ENCODE measurements at places on chromosomes 3 and 15.

- H3K4me1 ChIP-seq, result peaks cover 40% of the 10 kb centered on the region
- no peak for DNase-seq
- no peak overlapping the region for H3K4me3 ChIP-seq
- no peaks in the 10 kb centered on the region for H3K27me3 ChIP-seq
- no peak overlapping the region for H3K27ac ChIP-seq
Observed at GRCh38 chr3:197513953-197514785, 41.6 kb downstream of the BDH1 start.

- peaks cover 5% of the 10 kb centered on the region for H3K36me3 ChIP-seq
- no peak overlapping the region for H3K4me3 ChIP-seq
- H3K27me3 ChIP-seq, result peaks cover 6% of the 10 kb centered on the region
- DNase-seq, result no peak
- H3K4me1 ChIP-seq, result no peaks in the 10 kb centered on the region
Observed at GRCh38 chr3:121979734-121980449, 42.2 kb downstream of the ILDR1 start.

DNA sequence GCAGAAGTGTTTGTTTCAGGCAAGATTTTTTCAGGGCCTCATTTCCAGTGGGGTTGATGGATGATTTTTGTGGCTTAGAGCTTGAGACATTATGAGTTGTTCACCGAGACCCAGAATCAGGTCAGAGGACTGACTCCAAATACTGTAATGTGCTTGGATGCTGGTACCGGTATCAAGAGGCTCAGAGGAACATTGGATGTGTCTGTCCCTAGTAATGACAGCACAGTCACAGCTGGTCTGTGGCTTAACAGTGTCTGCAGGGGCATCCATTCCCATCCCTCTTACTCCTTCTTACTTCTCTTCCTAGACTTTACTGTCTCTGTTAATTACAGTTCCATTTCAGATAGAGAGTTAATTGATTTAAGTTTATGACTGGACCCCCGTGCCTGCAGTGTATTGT is 107.8 kb downstream of the PTPRG start:
- H3K27ac ChIP-seq, result no peak overlapping the region
- DNase-seq, result no peak
- H3K27me3 ChIP-seq, result no peaks in the 10 kb centered on the region

- no peaks in the 10 kb centered on the region for H3K27me3 ChIP-seq
- DNase-seq, result no peak
- H3K27ac ChIP-seq, result no peak overlapping the region
- H3K4me1 ChIP-seq, result peaks cover 39% of the 10 kb centered on the region
- H3K4me3 ChIP-seq, result no peak overlapping the region
Observed at GRCh38 chr15:62972814-62973213, 69.7 kb upstream of the TPM1 start.

DNA sequence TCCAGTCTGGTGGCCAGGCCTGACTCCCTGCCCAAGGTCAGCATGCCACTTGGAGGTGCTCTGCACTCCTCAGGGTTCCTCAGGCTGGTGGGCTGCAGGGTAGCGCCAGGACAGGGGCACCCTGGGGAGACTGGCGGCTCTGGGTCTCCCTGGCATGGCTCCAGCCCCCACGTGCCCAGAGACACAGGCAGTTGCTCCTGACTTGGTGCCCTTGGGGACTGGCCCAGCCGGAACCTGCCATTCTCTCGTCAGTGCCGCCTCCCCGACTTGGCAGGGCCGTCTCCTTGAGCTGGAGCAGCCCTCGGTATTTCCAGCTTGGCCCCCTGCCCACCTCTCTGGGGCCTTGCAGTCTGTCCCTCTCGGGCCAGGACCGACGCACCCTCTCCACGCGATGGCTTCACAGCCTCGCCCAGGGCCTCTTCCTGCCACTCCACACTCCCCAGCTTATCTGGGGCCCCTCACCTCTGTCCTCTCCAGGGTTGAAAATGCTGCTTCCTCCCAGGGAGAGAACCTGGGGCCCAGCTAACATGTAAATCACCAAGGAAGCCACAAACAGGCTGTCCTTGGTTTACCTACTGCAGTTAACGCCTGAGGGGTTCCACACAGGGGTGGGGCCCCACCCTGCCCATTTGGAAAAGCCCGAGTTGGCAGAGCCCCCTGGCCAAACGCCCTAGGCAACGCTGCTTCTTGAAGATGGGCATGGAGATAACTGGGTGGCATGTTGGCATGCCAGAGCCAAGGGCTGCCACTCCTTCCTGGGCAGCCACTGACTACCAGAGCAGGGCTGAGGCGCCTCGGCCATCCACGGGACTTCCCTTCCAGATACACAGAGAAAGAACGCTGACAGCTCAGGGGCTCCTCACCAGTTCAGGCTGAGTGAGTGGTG is 61.4 kb downstream of the SMAD6 start:
- H3K27me3 ChIP-seq, result no peaks in the 10 kb centered on the region
- no peak for DNase-seq
- peaks cover 75% of the 10 kb centered on the region for H3K4me1 ChIP-seq

- no peak for DNase-seq
- H3K4me3 ChIP-seq, result no peak overlapping the region
- H3K4me1 ChIP-seq, result no peaks in the 10 kb centered on the region
Observed at GRCh38 chr15:98286200-98286599, 325.7 kb downstream of the ARRDC4 start.

DNA sequence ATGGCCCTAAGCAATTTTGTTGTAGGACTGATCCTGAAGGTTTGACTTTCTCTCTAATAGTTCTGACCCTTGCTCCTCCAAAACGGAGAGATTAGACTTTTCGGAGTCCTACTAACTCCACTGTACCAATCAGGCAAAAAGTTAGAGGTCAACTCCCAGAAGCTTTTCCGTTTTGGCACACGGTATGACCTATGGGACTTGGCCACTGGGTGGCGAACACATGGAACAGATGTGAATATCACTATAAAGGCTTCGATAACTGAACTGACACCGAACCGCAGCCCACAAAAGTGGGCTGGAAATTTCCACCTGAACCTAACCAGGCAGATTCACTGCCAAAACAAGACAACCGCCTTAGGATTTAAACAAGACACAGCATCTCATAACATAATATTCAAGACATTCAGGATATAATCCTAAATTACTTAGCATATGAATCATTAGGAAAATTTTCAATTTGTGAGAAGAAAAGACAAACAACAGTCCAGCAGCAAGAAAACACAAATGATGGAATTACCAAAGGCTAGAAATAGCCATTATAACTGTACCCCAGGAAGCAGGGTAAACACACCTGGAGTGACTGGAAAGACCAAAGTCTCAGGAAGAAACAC is 12.2 kb upstream of the TM2D3 start:
- no peak overlapping the region for H3K4me3 ChIP-seq
- DNase-seq, result no peak
- no peak overlapping the region for H3K27ac ChIP-seq
- H3K36me3 ChIP-seq, result peaks cover 14% of the 10 kb centered on the region

- peaks cover 14% of the 10 kb centered on the region for H3K36me3 ChIP-seq
- no peaks in the 10 kb centered on the region for H3K27me3 ChIP-seq
- no peak overlapping the region for H3K4me3 ChIP-seq
- peaks cover 40% of the 10 kb centered on the region for H3K4me1 ChIP-seq
Observed at GRCh38 chr15:77392762-77393470, 27.0 kb downstream of the PEAK1 start.

DNA sequence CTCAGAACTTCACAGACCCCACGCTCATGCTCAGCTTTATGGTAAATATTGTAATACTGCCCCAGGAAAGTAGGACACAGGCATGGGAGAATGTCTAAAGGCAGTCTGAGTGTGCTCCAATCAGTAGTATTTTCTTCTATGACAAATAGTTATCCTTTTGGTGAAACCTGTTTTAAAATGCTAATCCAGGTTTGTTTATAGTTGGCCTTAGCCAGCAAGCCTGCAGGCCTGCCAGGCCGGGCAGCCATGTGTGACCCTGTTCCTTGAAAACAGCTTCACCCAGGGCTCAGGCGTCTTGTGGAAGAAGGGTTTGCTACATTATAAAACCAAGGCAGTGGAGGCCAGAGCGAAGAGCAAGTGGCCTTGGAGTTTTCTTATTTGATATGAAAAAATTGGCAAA is 104.7 kb downstream of the SEMA6D start:
- peaks cover 24% of the 10 kb centered on the region for H3K4me1 ChIP-seq
- H3K27ac ChIP-seq, result no peak overlapping the region
- H3K27me3 ChIP-seq, result peaks cover 1% of the 10 kb centered on the region
- no peak for DNase-seq

GRCh38 chr15:98070137-98070536 is 109.6 kb downstream of the ARRDC4 start:
- no peaks in the 10 kb centered on the region for H3K27me3 ChIP-seq
- no peak overlapping the region for H3K27ac ChIP-seq
- H3K4me1 ChIP-seq, result peaks cover 42% of the 10 kb centered on the region
- no peaks in the 10 kb centered on the region for H3K36me3 ChIP-seq
- H3K4me3 ChIP-seq, result no peak overlapping the region
- no peak for DNase-seq

DNA sequence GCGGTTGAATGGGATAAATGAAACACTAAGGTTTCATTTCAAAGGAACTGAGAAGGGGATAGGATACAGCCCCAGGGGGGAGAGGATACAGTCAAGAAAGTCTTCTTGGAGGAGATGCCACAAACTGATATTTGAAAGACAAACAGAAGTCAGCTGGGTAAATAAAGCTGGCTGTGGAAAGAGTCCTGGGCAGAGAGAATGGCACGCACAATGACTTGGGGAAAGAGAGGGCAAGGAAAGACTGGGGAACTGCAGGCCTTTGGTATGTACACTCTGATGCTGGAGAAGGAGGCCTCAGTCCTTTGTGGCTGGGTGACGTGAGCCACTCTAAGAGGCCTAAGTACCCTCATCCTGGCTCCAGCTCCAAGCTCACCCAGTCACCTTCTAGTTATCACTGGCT is 45.2 kb upstream of the LMCD1 start:
- H3K27me3 ChIP-seq, result no peaks in the 10 kb centered on the region
- no peak for DNase-seq
- peak overlapping the region; percentile 95 for H3K27ac ChIP-seq
- peaks cover 91% of the 10 kb centered on the region for H3K4me1 ChIP-seq

GRCh38 chr15:52186651-52187486 is 4.3 kb downstream of the GNB5 start:
- H3K27me3 ChIP-seq, result no peaks in the 10 kb centered on the region
- no peaks in the 10 kb centered on the region for H3K4me1 ChIP-seq
- H3K4me3 ChIP-seq, result no peak overlapping the region
- no peak for DNase-seq
- H3K36me3 ChIP-seq, result no peaks in the 10 kb centered on the region

GRCh38 chr3:140128631-140129030 is 193.6 kb downstream of the CLSTN2 start:
- H3K4me1 ChIP-seq, result peaks cover 12% of the 10 kb centered on the region
- no peak overlapping the region for H3K4me3 ChIP-seq
- H3K36me3 ChIP-seq, result no peaks in the 10 kb centered on the region
- H3K27me3 ChIP-seq, result no peaks in the 10 kb centered on the region
- no peak overlapping the region for H3K27ac ChIP-seq

- no peak overlapping the region for H3K4me3 ChIP-seq
- no peaks in the 10 kb centered on the region for H3K36me3 ChIP-seq
- H3K4me1 ChIP-seq, result peaks cover 3% of the 10 kb centered on the region
- H3K27ac ChIP-seq, result no peak overlapping the region
Observed at GRCh38 chr15:29633971-29634370, 188.3 kb downstream of the TJP1 start.

GRCh38 chr15:92480361-92480760 is 86.7 kb downstream of the ST8SIA2 start:
- H3K4me1 ChIP-seq, result no peaks in the 10 kb centered on the region
- H3K27ac ChIP-seq, result no peak overlapping the region
- no peak overlapping the region for H3K4me3 ChIP-seq
- no peak for DNase-seq
- H3K36me3 ChIP-seq, result no peaks in the 10 kb centered on the region

All from chondrocyte (in vitro differentiated cells).